Activated T-cell treated with anti-CD3 and anti-CD28 coated beads, Interleukin-2, amount 50 U/mL, for 72 hours (primary cell): ENCODE measurements at places on chromosomes 12 and 14.

DNA sequence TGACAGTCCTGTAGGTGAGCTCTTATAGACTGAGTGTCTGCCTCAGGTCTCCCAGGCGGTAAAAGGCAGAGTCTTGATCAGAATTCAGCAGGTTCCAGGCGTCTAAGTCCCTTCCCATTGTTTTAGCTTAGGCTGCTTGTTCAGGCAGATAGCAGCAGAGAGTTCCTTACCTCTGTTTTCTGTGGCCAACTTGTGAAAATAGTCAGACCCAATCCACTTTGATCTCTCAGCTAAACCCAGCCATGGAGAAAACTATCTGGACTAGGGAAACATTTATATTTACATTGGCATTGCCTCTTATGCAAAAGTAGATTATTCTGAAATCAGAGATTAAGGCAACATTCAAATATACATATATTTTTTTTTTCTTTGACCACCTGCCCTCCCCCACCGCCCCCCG is 21.4 kb downstream of the CCDC62 start:
- no peak for DNase-seq

- no peak for DNase-seq
Observed at GRCh38 chr12:67451206-67451605, 182.0 kb downstream of the CAND1 start.

GRCh38 chr14:64294672-64295413 is 672 bp upstream of the ESR2 start:
- peak; percentile 94 for DNase-seq

DNA sequence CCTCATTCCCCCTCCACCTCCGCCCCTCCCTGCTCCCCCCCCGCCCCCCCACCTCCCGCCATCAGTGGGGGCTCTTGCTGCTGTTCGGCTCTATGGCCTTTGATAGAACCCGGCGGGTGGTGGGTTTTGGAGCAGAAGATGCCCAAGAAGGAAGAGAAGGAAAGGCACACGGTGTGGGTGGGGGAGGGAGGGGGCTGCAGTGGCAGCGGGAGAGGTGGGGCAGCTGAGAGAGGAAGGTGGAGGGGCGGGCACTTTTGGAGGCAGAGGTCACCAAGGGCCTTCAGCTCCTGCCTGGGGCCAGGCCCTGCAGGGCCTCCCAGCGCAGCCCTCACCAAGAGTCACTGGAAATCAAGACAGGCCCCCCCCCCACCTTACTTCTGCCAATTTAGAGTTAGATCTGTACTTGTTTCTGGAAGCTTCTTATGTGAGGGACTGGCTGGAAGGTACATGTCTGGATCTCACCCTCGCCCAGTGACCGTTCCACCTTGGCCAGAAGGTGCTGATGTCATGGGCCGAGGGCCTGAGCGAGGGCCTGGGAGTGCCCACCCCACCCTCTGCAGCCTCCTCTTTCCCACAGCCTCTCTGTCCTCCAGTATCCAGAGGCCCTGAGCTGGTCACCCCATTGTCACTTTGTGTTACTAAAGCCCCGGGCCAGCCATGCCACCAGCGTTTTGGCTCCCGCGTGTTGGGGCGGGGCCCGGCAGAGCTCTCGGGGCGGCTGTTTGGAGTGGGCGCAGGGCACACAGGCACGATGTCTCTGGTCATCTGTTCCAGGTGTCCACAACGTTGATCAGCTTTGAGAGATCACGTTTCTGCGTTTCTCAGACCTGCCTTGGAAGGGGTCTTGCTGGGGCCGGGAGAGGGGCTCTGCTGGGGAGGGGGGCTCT is 153.9 kb downstream of the KIF26A start:
- DNase-seq, result no peak

DNA sequence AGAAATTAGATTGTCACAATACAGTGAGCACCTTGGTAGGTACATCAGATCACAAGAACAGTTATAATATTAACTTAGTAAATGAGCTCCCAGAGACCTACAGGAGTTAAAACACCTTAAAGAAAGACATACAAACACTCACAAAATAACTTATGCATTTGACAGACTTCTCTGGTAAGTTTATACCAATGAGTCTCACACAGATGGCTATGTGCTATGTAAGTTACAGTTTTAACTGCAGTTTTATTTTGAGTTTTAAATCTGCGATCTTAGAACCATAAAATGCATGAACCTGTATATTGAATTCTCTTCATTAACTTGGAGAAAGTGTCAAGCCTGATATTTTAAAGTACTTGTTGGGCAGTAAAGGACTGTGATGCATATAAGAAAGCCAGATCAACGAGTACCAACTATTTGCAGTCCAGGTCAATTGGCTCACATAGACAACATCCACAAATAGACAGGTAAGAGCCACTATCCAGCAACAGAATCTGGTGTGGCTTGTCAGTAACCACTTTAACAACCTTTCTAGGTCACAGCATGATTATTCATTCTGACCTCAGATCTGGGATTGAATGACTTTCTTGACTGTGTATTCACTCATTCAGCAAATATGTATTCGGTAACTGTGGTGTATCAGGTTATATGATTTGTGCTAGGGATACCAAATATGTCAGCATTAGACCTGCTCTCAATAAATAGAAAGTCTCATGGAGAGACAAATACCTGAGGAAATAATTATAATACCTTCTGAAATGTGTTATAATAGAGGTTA is 856.6 kb upstream of the MGAT4C start:
- no peak for DNase-seq

- peak; percentile 49 for DNase-seq
Observed at GRCh38 chr12:56029666-56030293, 8.9 kb downstream of the IKZF4 start.

- no peak for DNase-seq
Observed at GRCh38 chr12:22974865-22975264, 349.9 kb downstream of the ETNK1 start.

- DNase-seq, result peak; percentile 99
Observed at GRCh38 chr12:31325877-31326631, at the start of gene SINHCAF. TSS of gene SINHCAF (minus strand) at chr12:31326150. CDS start at chr12:31298204, 27,946 bp downstream.

DNA sequence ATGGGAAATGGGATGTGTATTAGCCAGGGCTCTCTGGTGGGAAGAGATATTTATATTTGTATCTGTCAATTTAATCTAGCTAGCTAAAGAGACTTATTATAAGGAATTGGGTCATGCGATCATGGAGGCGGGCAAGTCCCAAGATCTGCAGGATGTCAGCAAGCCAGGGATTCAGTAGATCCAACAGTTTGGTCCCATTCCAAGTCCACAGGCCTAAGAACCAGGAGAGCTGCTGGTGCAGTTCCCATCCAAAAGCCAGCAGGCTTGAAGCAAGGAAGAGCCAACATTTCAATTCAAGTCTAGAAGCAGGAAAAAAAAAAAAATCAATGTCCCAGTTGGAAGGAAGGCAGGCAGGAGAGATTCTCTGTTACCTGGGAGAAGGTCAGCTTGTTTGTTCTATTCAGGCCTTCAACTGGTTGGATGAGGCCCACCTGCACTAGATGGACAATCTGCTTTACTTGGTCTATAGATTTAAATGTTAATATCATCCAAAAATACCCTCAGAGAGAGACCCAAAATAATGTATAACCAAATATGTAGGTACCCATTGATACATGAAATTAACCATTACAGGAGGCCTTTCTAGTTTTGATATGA is 60.7 kb upstream of the BCAT1 start:
- no peak for DNase-seq

- no peak for DNase-seq
Observed at GRCh38 chr12:70831543-70831942, 89.0 kb downstream of the PTPRR start.

GRCh38 chr14:71776471-71777360 is 155.5 kb upstream of the RGS6 start:
- peak; percentile 38 for DNase-seq

GRCh38 chr12:1517007-1517406 is 77.4 kb downstream of the FBXL14 start:
- peak; percentile 18 for DNase-seq

- no peak for DNase-seq
Observed at GRCh38 chr14:58119381-58119780, 32.6 kb downstream of the ARMH4 start.

DNA sequence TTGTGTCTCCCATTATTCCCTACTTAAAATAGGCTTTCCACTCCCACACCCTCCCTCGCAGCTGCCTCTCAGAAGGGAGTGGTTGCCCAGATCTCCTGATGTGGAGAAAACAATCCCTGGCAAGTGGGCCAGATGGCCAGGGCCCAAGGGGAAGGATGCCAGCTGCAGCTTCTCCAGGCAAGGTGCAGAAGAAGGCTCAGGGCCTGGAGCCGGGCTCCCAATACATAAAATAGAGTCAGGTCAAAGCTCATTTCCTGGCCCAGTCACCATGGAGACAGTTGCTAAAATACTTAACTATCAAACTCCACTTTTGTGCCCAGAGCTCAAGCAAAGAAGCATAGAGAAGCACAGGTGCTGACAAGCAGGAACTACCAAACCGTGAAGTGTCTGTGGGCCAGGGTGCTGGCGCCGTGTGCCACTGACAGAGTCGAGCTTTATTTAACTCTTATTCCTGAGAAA is 45.7 kb upstream of the ITPR2 start:
- no peak for DNase-seq

- no peak for DNase-seq
Observed at GRCh38 chr14:66979101-66979974, 209.9 kb upstream of the GARIN2 start.

- DNase-seq, result no peak
Observed at GRCh38 chr12:53736592-53736991, 9.3 kb upstream of the CALCOCO1 start.

GRCh38 chr14:93709249-93709648 is 79.0 kb downstream of the PRIMA1 start:
- DNase-seq, result no peak

- no peak for DNase-seq
Observed at GRCh38 chr12:24378548-24379407, 429.3 kb upstream of the SOX5 start.
